ENCODE measurements at places on chromosomes 4 and X.
A peak's percentile ranks its signal among the peaks of the same experiment; 100 is the strongest.

DNA sequence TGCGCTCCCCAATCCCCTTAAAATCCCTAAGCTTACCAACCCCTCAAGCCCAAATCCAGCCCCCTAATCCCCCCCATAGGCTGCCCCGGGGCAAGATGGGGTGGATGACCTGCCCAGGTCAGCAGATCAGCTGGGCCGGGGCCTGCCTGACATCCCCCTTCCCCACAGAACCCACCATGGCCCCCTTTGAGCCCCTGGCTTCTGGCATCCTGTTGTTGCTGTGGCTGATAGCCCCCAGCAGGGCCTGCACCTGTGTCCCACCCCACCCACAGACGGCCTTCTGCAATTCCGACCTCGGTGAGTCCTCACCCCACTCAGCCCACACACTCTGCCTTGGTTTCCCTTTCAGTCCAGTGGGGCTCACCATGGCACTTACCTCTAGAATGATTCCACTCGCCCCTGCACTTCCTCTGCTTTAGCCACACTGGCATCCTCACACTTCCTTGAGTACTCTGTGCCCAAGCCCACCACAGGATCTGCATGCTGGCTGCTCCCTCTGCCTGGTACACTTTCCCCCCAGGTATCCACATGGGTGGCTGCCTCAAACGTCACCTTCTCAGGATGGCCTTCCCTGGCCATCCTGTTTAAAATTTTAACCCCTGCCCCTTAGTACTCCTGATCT lies 1.1 kb downstream of the TIMP1 start:
- DNase-seq = no peak

DNA sequence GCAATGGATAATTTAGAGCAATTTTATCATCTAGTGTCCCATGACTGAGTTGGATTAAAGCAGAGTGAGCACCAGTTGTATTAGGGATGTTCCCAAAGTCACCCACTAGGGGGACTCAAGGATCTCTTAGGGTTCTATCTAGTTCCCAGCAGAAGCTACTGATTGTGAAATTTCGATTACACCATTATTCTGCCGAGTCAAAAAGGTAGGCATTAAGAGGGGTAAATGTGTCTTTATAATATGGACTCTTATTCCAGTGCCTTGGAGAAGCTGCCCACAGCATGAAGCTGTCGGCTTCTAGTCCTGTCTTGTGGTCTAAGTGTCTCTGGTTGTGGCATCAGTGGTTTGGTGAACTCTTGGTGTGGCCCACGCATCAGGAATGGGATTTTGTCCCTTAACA lies 53.3 kb downstream of the RGS12 start:
- peak; percentile 61 for DNase-seq

GRCh38 chr4:76704133-76704881 lies 193.6 kb downstream of the SOWAHB start:
- DNase-seq = peak; percentile 51

DNA sequence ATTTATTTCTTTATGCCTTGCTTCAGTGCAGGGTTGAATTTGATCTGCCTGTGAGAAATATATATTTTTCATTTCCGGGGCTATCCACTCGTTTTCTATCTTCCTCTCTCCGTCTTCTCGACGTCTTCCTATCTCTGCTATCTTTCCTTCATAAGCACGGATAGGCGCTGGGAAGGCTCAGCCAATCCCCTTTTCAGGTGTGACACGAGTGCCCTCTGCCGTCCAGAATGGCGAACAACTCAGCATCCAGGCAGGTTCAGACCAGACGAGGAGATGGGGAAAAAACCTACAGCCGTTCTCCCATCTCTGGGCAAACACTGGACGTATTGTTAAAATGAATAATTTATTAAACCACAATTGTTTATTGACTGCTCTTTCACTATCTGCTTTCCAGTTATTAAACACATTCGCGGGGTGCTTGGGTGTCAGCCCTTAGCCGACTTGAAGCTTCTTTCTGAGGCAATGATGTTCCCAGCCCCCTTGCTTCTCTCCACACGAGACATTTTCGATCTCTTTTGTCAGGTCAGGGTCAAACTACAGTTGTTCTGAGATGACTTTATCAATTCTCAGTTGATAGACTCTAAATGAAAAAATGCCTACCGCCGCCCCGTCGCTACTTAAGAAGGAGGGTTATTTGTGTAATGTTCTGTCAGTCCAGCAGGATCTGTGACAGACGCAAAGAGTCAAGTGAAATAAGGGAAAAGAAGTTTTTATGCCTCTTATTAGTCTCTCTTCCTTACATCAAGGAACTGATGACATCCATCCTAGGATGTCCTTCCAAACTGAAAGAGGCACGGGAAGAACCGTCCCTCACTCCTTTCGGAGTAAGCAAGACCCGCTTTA lies 96.3 kb upstream of the NOCT start:
- peak; percentile 77 for DNase-seq

DNA sequence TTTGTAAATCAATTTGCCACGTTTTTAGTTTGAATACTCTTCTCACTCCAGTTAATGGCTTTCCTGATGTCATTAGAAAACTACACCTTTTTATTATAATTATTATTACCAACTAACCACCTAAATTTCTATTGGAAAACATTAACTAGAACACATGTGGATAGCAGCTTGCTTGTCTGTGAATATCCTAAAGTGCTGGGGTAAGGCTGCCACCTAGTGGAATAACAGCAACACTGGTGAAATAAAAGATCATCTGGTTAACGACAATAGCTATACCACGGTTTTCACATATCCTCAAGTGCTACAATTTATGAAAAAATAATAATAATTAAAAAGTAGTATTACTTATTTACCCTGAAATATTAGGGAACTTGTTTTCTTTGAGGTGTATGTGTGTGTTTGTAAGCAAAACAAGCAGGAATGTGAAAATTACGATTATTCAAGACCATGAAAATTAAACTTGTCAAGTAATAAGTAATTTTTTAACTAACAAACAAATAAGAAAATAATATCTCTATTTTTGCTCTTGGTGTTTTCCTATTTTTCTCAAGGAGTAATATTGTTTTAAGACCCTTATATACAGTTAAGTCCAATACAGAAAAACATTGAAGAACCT lies 130.1 kb upstream of the TECRL start:
- DNase-seq = no peak

DNA sequence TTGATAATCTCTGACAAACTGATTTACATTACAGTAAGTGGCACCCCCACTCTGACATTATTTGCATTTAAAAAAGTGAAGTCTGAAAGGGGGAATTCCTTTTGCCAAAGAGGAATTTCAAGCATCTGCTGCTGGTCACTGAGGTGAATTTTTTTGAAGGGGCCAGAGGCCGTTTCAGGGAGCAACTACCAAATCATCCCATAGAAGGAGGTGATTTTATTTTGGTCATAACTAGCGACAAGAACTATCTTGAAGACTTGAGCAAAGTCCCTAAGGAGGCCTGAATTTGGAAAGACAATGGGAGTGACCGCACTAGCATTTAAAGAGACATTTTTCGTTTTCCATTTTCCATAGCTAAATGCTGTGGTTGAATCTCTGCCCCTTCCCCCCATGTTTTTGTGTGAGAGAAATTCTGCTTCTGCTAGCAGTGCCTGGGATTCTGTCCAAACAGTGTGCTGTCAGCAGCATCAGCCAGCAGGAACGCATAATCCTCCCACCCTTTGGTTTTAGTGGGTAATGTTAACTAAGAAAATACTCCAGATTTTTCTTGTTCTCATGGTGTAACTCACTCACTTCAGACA lies 110.1 kb upstream of the MED14 start:
- DNase-seq = no peak

DNA sequence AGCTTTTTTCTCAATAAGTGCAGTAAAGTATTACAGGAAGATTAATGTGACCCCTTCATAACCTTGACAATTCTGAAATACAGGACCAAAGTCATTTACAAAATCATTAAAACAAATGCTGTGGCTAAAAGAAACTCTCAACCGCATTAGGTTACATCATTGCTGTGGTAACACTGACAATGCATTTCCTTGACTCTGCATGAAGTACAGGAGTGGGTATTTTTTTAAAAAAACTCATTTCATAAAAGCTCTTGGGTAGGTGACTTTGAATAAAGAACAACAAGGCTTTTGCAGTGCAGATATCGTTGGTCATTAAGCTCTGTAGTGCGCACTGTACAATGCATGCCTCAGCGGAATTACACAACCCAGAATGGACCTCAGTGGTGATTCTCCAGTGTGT lies 23.4 kb upstream of the XK start:
- DNase-seq = no peak

GRCh38 chr4:3111461-3111860 lies 37.0 kb downstream of the HTT start:
- DNase-seq = no peak

DNA sequence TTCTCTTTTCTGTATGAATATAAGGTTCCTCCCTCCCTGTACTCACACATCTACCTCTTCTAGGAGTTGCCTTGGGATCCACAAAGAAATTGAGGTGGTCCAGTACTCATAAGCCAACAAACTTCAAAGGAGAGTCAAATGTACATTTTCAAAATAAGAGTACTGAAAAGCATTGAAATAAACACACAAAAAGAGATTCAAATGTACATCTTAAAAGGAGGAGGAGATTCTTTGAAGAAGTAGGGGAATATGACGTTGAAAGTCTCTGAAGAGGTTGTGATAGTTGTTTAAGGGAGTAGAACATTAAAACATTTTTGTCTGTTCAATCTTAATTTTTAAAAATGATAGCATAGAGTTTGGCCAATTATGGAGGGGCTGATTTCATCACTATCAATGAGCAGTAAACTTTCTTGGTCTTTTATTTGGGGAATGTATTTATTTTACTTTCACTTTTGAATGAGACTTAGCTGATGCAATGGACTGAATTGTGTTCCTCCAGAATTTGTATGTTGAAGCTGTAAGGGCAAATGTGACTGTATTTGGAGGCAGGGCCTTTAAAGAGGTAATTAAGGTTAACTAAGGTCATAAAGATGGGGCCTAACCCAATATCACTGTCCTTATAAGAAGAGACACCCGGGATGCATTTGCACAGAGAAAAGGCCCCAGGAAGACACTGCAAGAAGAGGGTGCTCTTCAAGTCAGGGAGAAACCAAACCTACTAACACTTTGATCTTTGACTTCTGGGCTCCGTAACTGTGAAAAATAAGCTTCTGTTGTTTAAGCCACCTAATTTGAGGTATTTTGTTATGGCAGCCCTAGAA lies 226.3 kb upstream of the PGRMC2 start:
- DNase-seq = no peak

GRCh38 chrX:30183554-30183953 lies 31.8 kb upstream of the MAGEB2 start:
- DNase-seq = no peak

DNA sequence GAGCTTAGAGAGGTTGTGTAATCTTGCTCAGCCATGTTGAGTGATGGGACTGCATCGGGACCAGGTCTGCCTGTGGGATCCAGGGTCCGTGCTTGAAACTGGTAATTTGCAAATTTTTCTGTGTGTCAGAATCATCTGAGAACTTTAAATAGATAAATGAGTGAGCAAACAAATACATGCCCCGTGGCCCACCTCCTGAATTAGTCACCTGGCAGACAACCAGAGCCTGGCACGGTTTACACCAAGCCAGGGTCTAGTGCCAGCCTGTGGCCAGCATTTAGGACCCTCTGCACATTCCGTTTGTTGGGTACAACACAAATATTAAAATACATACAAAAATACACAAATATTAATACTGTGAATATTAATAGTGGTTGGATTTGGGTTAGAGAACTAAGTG lies 90.6 kb upstream of the STOX2 start:
- no peak for DNase-seq

- no peak for DNase-seq
Observed at GRCh38 chr4:142696334-142697122, 149.6 kb downstream of the INPP4B start.

- no peak for DNase-seq
Observed at GRCh38 chrX:9355739-9356138, 109.1 kb upstream of the TBL1X start.

GRCh38 chr4:10965196-10965595 lies 280.6 kb upstream of the CLNK start:
- no peak for DNase-seq

DNA sequence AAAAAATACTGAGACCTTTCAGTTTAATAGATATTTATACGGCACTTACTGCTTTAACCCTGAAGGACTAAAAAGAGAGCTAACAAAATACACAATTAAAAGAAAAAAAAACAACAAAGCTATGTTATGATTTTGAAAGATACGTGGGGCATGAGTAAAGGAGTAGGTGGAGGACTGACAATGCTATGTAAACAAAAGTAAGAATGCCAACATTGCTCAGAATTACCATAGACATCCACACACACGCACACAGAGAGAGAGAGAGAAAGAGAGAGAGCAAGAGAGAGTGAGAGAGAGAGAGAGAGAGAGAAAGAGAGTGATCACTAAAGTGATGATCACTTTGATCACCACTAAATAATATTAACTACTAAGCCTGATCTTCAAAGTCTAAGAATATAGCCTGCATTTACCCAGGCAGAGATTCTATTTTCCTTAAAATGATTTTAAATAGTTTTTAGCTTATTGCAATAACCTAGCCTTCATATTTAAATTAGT lies 313.9 kb upstream of the SPANXN4 start:
- no peak for DNase-seq

DNA sequence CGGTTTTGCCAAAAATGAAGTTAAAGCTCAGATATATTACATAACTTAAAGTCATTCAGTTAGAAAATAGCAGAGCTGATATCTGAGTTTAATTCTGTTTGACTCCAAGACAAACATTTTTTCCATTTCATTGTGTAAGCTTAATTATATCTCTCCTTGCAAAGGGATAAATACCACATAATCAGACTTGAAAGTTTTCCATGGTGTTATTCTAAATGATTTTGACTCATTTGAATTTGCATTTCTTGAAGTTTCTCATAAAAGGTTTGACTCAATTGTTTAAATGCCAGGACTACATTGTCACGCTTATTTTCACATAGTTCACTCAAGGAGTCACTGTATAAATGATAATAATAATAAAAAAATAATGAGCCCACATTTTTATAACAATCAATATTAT lies 39.4 kb upstream of the DDX60 start:
- DNase-seq = no peak

- no peak for DNase-seq
Observed at GRCh38 chr4:123624959-123625358, 228.4 kb downstream of the SPRY1 start.

GRCh38 chr4:182578402-182578801 lies 335.2 kb downstream of the TENM3 start:
- DNase-seq = peak; percentile 40

DNA sequence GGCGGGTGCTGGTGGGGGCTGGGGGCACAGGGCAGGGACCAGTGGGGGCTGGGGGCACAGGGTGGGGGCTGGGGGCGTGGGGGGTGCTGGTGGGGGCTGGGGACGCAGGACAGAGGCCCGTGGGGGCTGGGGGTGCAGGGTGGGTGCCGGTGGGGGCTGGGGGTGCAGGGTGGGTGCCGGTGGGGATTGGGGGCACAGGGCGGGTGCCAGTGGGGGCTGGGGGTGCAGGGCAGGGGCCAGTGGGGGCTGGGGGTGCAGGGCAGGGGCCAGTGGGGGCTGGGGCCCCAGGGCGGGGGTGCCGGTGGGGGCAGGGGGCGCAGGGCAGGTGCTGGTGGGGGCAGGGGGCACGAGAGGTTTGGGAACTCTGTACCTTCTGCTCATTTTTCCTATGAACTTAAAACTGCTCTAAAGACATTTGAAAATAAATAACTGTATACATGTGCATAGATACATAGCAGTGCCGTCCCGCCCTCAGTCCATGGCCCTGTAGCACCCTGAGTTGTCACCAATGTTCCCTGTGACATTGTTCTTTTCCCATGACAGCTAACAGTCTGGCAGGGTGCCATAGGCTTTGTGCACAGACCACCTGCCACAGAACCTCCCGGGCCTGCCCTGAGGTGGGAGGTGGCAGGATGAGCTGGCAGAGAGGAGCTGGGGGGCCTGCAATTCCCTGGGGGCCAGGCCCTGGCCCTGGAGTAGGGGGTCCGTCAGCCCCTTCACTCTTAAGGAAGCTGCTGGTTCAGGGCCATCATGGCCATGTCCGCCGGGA lies 35.6 kb upstream of the ADRA2C start:
- no peak for DNase-seq

- no peak for DNase-seq
Observed at GRCh38 chr4:76035141-76035540, 729 bp downstream of the CXCL11 start.
